ENCODE measurements at places on chromosomes 6 and 20.

GRCh38 chr6:28311139-28311823 lies 24.7 kb downstream of the ZSCAN31 start:
- DNase-seq: no peak

DNA sequence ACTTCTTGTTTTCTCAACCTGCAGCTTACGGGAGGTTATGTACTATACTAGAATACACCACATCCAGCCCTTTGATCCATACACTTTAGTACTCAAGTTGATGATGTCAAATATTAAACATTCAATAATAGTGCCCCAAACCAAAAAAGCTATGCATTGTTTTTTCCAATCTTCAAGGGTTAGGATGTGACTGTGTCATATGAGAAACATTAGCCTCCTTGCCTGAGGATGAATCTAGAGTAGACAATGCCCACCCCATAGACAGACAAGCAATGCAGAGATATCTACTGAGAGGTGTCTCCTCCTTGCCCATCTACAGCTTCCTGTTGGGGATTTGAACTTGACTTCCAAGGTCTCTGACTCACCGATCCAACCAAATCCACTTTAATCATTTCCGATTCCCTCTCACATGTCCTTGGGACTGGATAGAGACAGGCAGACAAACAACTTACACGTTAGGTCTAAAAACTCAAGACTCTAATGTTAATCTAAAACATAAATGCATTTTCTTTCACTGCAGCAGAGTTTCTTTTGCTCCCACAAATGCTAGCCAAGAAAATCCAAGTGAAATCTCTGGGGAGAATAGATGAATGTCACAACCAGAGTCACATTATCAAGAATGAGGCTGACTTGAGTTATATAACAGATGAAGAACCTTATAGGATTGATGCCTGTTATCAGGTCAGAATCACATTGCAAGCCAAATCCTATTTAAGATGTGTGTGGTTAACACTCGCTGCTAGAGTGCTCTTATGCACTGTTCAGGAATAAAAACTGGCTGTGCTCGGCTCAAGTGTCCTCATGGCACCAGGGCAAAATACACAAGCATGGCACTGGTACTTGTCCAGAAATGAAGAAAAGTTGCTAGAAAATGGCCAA lies 75.5 kb upstream of the TNFAIP3 start:
- no peak for DNase-seq

GRCh38 chr6:40166963-40167362 lies 232.7 kb upstream of the MOCS1 start:
- no peak for DNase-seq

GRCh38 chr6:167276772-167277533 lies 14.2 kb upstream of the UNC93A start:
- DNase-seq: no peak

DNA sequence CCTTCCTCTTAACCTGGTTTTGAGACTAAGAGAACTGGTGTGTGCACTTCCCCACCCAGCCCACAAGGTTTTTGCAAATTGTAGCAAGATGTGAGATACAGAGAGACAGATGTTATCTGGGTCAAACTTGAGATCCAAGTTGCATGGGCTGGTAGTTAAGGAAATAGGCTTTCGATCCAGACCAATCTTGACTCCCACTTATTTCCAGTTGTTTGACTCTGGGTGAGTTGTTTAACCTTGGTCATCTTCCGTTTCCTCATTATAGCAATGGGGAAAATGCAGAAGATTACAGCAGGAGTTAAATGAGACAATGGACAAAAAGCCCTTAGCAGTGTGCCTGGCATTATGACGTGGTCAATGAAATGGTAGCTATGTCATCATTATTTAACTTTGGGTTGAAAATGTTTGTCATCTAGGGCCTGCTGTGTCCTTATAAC lies 1.7 kb downstream of the SNX21 start:
- DNase-seq: no peak

DNA sequence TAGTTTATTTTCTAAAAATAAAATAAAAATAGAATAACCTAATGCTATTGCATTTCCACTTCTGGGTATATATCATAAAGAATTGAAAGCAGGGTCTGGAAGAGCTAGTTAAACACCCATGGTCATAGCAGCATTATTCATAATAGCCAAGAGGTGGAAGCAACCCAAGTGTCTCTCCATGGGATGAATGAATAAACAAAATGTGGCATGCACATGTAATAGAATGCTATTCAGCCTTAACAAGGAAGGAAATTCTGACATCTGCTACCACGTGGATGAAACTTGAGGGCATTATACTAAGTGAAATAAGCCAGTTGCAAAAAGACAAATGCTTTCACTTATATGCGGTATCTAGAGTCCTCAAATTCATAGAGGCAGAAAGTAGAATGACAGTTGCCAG lies 130.8 kb downstream of the TIAM2 start:
- no peak for DNase-seq

DNA sequence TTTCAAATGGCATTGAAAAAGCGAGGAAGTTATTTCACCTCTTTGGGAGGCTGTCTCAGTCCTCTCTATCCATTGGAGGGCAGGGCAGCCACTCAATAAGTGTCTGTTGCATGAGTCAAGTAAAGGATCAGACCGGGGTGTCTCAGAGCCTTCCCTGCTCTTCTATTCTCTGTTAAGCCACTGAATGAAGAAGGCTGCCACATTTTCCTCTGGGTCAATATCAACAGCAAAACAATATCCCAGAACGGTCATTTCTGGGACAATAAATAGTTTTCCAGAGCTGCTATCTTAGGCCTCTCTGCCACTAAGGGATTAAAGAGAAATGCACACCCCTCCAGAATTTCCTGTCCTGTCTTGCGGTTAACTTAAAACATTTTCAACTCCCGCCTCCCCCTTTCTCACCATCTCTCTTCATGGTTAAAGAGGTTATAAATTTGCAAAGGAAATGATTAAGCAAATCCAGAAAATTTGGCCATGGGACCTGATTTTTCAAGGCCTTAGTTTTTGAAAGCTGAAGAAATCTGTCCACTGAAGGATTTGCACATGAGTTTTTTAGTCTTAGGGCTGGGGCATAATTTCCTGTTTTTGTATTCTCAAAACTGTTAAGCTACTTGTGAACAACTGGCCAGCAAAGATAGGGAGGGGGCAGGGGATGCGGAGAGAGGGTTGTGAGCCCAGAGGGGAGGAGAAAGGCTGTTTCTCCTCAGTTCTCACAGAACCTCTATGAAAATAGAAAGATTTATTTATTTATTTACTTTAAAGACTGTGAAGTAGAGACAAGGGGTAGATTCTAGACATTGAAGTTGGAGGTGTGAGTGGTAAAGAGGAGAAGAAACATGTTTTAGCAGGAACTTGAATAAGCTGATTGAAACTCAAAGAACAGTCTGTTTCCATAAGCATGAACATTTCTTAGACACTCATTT lies 135.7 kb downstream of the BCAS1 start:
- DNase-seq: no peak

DNA sequence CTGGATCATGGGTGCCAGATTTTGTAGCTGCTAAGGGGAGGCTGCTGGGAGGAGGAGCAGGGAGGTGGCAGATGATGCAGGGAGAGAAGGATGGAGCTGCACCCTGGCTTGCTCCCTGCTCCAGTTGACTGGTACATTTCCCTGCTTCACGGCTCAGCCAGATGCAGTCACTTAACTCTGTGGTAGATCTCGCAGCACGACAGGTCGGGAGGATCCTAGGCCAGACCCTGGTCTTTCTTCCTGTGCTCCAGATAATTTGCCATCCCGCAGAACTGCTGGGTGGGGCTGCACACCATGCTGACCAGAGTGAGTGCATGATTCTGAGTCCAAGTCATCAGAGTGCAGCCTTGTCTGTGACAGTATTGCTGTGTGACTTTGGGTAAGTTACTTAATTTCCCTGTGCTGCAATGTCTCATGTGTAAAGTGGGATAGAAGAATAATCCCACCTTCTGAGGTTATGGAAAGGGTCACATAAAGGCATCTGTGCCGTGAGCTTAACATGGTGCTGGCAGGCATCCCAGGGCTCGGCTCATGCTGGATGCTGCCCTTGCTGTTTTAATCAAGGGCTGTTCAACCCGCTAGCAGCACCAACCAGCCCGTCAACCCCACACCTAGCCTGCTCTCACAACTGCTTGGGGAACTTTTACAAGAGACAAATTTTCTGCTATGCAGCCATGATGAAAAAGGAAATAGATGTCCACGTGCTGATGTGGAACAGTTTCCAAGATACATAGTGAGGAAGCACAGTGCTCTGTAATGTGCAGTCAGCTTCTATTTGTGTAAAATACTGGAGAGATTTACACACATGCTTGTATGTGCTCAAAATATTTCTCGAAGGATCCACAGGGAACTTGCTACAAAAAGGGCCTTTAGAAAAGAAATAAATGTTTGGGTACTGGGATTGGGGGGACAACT lies 257.9 kb downstream of the CDH26 start:
- no peak for DNase-seq

DNA sequence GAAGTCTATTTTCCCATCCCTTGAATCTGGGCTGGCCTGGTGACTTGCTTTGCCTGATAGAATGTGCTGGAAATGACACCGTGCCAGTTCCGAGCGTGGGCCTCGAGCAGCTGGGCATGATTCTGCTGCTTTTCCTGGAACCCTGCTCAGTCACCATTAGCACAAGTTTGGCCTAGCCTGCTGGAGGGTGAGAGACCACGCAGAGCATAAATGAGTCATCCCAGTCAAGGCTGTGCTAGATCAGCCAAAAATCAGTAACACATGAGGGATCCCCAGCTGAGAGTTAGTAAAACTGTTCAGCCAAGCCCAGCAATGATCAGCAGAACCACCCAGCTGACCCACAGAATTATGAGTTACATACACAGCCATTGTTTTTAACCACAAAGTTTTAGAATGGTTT lies 74.8 kb upstream of the TOP1 start:
- no peak for DNase-seq

DNA sequence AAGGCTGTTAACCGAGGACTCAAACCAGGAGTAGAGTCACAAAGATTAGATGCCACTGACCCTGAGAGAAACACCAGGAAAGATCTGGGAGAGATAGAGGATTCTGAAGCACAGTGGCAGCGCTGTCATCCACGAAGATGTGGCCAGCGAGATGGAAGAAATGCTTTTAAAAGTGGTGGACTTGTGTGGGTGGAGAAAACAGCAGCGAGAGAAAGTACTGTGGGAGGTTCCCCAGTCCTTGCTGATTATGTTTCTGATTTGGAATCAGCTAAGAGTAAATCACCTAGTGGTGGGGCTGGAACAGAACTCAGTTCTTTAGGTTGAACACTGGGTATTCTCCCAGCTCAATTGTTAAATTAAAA lies 435 bp upstream of the ZNF322 start:
- DNase-seq: no peak

DNA sequence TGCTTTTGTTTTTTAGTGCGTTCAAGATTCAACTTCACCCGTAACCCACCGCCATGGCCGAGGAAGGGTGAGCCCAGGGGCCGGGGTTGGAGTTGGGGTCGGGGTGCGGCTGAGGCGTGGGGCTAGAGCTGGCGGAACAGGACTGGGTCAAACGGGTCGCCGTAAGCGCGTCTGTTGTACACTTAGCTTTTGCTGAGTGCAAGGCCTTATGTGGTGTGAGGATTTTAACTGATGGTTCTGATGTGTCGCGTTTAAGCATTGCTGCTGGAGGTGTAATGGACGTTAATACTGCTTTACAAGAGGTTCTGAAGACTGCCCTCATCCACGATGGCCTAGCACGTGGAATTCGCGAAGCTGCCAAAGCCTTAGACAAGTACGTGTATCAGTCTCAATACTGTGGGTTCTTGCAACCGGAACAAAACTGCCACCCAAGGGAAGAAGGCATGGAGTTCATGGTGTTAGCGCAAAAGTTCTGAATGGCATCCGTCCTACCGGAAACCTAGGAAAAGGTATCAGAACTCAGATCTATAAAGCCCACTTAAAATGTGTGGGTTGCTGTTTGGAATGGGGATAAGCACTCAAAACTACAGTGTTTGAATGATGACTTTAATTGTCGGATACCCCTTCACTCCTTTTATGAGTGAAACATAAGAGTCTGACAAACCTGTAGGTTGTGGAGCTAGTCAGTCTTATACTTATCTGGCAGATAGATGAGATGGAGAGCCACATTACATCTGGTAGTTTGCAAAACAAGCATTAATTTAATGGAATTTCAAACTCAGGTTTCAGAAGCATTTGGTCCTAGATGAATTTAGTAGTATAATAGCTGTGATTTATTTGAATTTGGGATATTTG lies 574 bp downstream of the RPS12 start:
- no peak for DNase-seq

DNA sequence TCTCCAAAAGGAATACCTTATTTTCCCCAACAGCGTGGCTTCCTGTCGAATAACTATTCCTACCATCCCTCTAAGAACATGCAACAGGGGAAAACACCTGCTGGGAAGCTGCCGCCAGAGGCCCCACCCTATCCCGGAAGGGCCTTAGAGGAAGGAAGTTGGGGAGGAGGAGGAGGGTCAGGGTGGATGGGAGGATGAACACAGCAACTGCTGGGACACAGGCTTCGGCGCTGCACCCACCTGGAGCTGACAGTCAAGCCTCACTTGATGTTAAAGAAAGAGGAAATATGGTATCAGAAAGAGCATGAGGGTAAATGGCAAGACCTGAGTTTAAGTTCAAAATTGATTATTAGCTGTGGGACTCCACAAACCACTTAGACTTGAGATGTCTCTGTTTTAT lies 36.5 kb upstream of the RPS6KA2 start:
- DNase-seq: no peak

GRCh38 chr6:162032620-162033019 lies 694.9 kb downstream of the PRKN start:
- DNase-seq: no peak

- no peak for DNase-seq
Measured at GRCh38 chr6:16130932-16131387, 2.1 kb downstream of the MYLIP start.

GRCh38 chr6:147759093-147759492 lies 250.6 kb downstream of the SAMD5 start:
- DNase-seq: no peak

DNA sequence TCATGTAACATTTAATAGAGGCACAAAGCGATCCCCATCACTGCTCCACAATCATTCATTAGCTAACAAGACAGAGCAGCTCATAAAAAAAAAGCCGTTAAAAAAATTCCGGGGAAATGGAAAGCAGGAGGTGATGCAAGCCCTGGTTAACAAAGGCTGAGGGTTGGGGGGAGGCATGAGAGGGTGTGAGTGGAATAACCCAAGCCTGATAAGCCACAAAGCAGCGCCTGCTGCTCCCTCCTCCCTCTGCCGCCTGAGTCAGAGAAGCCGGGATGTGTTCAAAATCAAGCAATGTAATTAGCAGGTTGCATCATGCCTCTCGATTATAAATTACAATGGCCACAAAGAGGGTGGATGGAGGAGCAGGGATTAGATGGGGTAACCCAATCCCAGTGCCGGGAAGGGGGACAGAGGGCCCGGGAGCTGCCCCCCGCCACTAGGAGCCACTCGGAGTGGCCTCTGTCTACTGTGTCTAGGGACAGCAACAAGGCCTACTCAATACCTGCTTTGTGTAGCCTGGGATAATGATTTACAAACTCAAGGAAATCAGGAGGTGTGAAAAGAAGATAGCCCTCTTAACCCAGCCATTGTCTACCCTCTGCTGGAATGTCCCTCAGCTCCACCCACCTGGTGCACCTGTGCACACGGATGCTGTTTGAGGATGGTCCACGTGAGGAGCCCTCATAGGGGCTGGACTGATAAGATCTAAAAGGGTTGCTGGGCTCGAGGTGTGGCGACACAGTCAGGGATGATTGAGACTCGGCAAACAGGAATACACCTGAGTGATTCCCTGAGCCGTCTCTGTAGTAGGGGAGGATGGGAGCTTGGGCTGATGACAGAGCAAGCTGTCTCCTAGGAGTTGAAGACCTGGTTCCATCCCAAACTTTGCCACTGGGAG lies 156.9 kb downstream of the VEGFA start:
- DNase-seq: no peak
